Activated CD4-positive, alpha-beta T cell treated with anti-CD3 and anti-CD28 coated beads, Interleukin-2, amount 50 U/mL, for 4 hours (primary cell): ENCODE measurements at places on chromosomes 1 and 21.

DNA sequence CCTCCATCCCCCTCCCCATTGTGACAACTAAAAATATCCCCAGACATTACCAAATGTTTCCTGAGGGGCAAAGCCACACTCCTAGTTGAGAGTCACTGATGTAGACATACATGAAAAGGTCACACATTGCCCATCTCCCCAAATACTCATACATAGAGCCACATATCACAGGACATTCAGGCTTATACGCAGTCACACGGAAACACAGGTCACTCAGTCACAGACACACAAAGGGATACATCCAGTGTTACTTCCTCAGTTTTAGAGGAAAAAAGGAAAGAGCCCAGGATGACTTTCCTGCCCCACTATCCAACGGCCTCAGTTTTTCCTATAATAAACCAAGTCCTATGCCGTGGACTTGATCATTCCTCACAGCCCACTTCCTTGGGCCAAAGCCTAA lies 1.9 kb downstream of the SLC39A1 start:
- no peak for DNase-seq

- DNase-seq, result no peak
These were observed 56.8 kb downstream of the NFIA start for GRCh38 chr1:61138921-61139774.

DNA sequence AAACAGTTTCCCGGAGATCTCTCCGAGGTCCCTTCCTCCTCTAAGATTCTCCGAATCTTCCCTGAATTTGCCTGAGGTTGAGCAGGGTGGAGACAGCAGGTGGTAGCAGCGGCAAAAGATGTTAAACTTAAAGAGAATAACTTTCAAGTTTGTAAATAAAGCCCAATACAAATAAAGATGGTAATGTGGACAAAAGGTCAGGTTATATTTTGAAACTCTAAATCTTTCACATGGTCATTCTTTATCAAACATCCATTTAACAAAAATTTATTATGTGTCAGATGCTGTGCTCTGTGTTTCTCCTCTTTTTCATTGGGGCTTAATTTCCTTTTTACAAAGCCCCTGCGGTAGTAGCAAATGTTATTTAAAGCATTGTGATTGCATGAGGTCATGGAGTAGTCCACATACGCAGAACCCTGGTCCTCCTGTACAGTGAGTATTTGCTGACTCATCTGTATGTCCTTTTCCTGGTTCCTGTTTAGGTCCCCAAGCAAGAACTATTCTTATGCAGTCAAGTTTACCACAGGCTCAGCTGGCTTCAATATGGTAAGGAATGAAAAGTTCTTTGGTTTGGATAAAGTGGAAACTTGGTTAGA lies 119.2 kb downstream of the ITSN1 start:
- DNase-seq, result no peak

DNA sequence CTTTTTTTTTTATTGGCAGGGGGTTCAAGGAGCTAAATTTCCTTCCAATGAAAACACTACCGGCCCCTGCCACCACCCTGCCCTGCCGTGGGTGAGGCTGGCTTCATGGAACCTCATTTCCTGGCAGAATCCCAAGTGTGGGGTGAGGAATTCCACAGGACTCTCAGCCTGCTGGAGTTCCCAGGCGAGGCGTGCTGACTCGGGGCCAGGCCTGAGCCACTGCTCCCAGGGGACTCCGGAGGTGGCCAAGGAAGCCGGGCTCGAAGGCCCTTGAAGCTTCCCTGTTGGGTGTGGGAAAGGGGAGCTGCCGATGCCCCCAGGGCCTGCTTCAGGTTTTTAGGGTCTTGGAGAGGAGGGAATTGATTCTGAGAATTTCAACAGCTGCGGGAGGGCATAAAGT lies 95.3 kb upstream of the ACTRT2 start:
- no peak for DNase-seq

- DNase-seq, result no peak
These were observed 4.2 kb upstream of the RXRG start for GRCh38 chr1:165449131-165449530.

DNA sequence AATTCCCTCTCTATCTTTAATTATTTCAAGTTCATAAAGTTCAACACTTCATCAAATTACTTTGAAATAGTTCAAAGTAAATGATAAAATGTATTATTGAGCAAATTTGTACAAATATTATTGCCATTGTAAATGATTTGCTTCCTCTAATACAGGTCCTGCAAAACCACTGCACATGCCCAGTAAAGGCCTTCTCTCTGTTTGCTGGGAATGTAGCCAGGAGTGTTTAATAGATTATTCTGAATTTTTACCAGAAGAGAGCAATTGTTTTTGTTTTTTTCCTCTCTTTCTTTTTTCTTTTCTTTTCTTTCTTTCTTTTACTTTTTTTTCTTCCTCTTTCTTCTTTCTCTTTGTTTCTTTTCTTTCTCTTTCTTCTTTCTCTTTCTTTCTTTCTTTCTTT lies 486.3 kb downstream of the PTBP2 start:
- no peak for DNase-seq

DNA sequence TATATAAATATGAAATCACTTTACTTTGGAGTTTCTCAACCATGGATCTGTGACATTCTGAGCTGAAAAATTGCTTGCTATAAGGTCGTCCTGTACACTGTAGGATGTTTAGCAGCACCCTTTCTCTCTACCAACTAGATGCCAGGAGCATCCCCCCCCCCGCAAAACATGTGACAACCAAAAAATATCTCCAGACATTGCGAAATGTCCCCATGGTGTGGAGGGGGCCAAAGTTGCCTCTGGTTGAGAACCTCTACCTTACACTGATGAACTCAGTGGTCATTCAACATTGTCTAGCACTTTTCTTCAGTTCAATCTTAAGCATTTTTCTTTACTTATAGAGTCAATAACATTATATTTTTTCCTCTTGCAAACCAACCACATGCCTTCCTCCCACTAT lies 9.2 kb downstream of the FASLG start:
- no peak for DNase-seq

- no peak for DNase-seq
These were observed 24.9 kb downstream of the SUSD4 start for GRCh38 chr1:223338811-223339746.

GRCh38 chr1:198873696-198874230 lies 234.9 kb downstream of the PTPRC start:
- no peak for DNase-seq

GRCh38 chr1:5312293-5312674 lies 657.9 kb downstream of the AJAP1 start:
- DNase-seq, result no peak

GRCh38 chr1:9592510-9593075 lies 3.9 kb downstream of the TMEM201 start:
- DNase-seq, result no peak

DNA sequence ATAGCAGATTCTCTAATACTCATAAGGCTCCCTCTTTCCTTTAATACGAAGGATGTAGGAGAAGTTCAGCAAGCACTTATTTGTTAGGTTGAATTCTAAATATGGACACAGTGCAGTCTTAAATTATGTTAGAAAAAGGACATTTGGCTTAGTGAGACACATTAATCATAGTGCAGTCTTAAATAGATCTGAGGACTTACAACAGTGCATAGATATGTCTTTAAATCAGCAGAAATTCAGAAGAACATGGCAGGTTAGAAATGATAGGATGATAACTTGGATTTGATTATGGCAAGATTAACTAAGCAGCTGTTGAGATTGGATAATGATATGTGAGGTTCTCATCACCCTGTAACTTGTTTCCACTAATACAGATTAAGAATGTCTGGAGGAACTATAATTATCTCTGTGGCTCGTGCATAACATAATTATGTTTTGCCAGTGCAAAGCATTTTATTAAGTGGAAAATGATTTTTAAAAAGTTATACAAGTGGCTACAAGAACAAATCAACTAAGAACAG lies 485.9 kb downstream of the USP25 start:
- no peak for DNase-seq

DNA sequence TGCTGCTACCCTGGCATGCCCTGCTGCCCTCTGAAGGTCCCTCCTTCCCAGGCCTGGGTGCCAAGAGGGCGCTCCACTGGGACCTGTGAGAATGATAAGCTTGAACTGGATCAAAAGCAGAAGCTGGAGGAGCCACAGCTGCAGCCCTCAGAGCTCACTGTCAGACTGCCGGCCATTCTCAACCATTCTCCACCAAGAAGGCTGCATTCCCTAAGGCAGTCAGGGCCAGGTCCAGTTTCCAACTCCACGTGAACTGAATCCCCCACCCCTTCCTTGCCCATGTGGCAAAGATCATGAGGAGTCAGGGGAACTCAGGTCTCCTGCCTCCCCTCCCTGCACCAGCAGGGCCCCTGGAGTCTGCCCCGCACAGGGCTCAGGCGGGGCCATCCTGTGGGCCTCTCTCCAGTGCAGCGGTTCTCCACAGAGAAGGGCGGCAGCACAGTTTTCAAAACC lies 19.5 kb downstream of the SLC1A7 start:
- no peak for DNase-seq

DNA sequence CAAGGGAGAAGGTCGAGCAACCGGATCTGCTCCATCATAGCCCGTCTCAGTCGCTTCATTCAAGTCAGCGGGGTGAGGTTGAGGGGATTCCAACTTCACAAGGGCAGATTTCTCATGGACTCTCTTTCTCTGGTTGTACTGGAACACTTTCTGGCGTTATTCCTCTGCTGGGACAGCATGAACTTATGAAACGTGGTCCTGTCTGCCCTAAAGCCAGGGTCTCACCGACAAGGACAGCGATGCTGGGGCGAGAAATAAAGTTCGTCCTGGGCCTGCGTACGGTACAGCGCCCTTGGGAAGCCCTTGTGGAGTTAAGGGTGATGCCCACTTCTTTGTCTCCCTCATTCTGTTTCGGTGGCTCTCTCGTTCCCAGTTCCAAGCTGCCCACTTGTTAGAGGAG lies 1.3 kb upstream of the FLVCR1 start:
- DNase-seq, result no peak

- no peak for DNase-seq
These were observed 449.9 kb downstream of the MATN1 start for GRCh38 chr1:30273456-30273855.
